ENCODE measurements at places on chromosomes 4 and X. TPM values are rescaled to one million over a fixed set of nuclear protein-coding genes. Genes with fewer than 3 reads are reported as not detected.

DNA sequence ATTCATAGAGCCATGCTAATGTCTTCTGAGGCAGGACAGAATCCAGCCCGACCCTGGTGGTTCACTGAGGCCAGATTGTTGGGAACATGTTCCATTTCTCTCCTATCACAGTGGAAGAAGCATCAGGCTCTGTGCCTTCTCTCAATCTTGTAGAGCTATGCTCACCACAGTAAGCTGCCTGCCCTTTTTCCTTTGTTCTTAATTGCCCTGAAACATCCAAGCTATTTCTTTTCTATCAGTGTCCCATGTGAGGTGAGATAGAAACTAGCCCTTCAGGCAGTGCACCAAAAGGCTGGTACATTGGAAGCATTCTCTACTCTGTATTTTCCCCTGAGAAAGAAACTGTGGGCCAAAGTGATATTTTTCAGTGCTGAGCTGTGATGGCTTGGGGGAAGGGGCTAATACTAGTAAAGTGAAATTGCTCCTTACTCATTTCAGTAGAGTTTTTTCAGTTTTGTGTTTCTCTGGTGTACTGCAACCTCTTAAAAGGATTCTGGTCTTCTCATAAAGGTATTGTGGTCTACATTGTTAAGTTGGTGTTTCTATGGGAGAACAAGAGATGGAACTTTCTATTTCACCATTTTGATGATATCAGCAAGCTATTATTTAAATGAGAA lies 611.2 kb downstream of the RPA4 start:
- H3K36me3 ChIP-seq, result no peaks in the 10 kb centered on the region
- no peak overlapping the region for H3K4me3 ChIP-seq
- no peak overlapping the region for H3K27ac ChIP-seq
- H3K4me1 ChIP-seq, result no peaks in the 10 kb centered on the region
- DNase-seq, result no peak

The LINC00632 gene
- 0.13 TPM for total RNA-seq

The SLC25A5 gene
- 709 TPM for total RNA-seq

DNA sequence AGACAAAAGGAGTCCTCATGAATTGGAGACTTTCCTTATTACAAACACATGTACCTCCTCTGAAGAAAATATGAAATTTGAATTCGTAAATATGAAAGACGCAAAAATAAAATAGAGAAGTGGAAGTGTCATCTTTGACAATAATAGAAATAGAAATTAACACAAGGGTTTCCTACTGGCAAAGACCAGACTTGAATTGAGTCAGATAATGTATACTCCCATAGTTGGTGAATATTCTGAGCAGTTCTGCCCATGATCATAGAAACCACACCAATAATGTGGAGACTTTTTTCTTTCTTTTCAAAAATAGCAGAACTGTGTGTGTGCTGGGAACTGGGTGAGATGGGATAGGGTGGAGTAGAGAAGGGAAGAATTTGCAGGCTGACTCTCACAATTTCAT lies 277.7 kb upstream of the TET2 start:
- no peak overlapping the region for H3K4me3 ChIP-seq
- no peaks in the 10 kb centered on the region for H3K36me3 ChIP-seq
- DNase-seq, result no peak
- no peaks in the 10 kb centered on the region for H3K27me3 ChIP-seq
- no peak overlapping the region for H3K27ac ChIP-seq

- H3K4me1 ChIP-seq, result no peaks in the 10 kb centered on the region
- no peak overlapping the region for H3K27ac ChIP-seq
- no peaks in the 10 kb centered on the region for H3K27me3 ChIP-seq
- no peak overlapping the region for H3K4me3 ChIP-seq
Observed at GRCh38 chr4:10198365-10198764, 81.8 kb upstream of the WDR1 start.

The KCNIP4 gene
- not detected for total RNA-seq

- 0 out of 2 replicates have a peak, but pooled peaks cover 3% of the 10 kb centered on the region for H3K36me3 ChIP-seq
- H3K27me3 ChIP-seq, result no peaks in the 10 kb centered on the region
- H3K27ac ChIP-seq, result no peak overlapping the region
- no peak for DNase-seq
Observed at GRCh38 chr4:78863254-78863869, 75.9 kb downstream of the PAQR3 start.

DNA sequence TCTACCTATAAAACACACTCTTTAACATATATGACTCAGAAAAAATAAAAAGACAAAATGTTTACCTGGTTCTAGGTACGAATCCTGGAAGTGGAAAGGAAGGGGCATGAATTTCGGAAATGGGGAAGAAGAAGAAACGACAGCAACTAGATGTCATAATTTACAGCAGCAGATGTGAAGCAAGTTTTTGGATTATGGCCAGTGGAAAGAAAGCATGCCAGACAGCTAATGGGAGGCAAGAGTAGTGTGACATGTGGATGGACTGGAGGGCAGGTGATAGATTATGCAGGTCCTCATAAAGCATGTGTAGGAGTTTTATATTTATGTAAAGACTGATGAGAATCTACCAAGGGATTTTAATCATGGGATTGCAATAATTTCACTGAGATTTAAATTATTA lies 279.0 kb upstream of the TACR3 start:
- no peaks in the 10 kb centered on the region for H3K27me3 ChIP-seq
- no peaks in the 10 kb centered on the region for H3K36me3 ChIP-seq
- peak overlapping the region; percentile 21 for H3K27ac ChIP-seq
- no peak for DNase-seq

Data from Panc1 (cell line).